ENCODE measurements at places on chromosomes 6 and 20.

GRCh38 chr6:75802366-75802765 is 53.3 kb downstream of the MYO6 start:
- DNase-seq, result no peak

GRCh38 chr20:19096843-19097242 is 115.6 kb upstream of the SLC24A3 start:
- DNase-seq, result no peak

- DNase-seq, result no peak
Measured at GRCh38 chr6:140388192-140388802, 1013.8 kb upstream of the CITED2 start.

DNA sequence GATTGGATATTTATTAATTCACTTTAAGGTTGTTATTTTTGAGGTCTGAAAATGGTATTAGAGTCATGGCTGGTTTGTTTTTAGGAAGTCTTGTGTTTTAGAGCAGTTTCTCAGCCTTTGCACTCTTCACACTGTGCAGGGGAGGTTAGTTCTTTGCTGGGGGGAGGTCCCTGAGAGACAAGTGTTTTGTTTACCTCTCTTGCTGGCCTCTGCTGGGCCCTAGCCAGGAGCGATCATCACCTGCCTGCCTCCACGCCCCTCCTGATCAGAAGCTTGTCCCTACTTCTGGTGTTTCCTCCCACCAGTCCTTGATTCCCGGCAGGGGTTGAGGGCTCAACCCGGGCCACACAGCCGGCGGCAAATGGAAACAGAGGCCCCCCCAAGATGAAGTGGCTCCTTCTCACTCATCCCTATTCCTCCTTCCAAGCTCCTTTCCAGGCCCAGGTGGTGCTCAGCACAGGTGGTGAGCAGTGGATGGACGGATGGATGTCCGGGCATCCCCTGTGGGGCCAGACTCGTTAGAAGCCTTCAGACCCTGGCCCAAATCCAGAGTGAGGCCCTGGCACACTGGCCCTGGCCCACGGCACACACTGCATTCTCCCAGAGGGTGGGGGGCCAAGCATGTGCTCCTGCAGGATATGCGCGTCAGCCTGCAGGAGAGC is 51.3 kb downstream of the GRM4 start:
- DNase-seq, result no peak

DNA sequence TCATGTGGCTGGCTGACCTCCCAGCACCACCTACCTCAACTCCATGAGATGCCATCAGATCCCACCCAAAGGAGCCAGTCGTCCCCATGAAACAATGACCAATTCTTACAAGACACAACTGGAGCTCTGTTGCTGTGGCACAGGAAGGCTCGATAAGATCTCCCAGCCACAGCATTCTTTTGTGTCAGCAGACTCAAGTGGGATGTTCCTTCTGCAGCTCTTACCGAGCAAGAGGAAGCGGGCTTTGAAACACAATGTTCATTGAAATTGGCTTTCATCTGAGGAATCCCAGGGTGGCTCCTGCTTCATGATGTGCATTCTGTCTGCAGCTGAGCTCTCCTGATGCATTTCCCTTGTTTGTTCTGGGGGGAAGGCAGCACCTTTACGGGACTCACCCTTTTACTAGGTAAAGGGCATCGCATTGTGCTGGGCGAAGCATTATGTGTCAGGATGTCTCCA is 222.0 kb upstream of the SGK1 start:
- DNase-seq, result no peak

DNA sequence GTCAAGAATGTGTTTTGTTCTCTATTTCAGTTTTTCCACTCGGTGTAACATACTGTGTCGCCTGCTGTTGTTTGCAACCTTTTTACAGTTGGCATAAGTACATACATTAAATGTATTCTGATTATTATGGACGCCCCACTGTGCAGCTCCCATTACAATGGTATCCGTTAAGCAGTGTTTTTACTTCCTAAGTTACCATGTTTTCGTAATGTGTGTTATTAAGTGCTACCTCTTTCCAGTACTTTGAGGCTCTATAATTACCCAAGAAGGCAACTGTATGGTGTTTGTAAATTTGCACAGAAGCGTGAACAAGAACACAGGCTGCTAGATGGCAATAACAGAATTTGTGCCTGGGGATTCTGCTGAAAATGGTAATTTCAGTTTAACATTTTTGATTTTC is 568.0 kb upstream of the MARCKS start:
- no peak for DNase-seq

GRCh38 chr6:163893609-163894189 is 479.2 kb downstream of the QKI start:
- no peak for DNase-seq

GRCh38 chr6:14023855-14024254 is 93.7 kb upstream of the CD83 start:
- no peak for DNase-seq

DNA sequence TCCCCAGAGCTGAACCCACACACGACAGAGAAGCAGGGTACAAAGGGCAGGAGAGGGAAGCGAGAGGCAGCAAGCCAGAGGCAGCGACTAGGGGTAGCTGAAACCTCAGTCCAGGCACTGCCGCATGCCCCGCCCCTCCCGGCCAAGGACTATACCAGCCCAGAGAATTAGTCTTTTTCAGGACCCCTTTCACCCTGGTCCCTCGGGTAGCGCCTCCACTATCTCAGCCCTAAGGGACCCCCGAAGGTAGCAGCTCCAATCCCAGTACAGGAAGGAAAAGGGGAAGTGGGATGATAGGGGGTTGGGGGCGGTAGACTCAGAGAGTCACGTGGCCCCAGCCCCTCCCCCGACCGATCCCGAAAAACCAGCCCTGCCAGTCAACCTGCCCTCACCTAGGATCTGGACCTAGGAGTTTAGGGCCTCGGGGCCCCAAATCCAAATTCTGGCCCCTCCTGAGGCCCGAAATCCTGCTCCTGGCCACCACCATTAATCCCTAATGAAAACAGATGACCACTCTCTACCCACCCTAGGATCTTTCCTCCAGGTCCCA is 1.3 kb downstream of the RGL2 start:
- DNase-seq, result peak; percentile 70

- DNase-seq, result no peak
Measured at GRCh38 chr6:2877960-2878359, 25.1 kb downstream of the SERPINB9 start.

GRCh38 chr6:38549795-38550194 is 89.9 kb downstream of the BTBD9 start:
- no peak for DNase-seq

GRCh38 chr6:45949256-45949655 is 66.4 kb downstream of the CLIC5 start:
- DNase-seq, result no peak

DNA sequence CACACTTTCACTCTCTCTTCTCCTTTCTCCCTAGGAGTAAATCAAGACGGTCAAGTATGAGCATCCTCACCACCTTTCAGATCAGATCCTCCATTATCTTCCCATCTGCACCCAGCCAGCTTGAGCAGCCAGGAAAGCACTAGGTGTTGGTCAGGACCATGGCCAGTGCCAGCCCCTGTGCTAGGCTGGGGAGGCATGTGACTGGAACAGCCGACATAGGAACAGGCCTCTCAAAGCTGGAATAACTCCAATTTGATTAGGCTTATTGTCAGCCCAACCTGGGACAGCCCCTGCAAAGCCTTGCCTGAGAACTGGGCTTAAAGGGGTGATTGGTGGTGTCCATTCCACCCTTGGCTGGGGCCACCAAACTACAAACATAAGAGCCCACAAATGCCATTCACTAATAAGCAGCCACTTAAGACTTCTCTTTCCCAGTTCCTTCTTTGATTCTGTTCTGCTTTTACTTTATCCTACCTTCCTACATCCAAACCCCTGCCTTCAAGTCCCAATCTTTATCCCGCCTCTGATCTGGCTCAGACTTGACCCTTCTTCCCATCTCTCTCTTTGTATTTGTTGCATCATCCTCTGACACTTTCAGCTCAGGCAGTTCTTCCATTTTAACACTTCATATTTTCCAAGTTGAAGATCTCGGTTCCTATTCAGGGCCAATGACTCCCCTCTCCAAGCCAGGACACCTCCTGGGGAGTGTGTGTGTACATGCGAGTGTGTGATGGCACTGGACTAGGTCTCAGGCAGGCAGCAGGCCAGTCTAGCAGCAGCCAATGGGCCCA is 4.5 kb upstream of the TREM2 start:
- DNase-seq, result peak; percentile 36

GRCh38 chr6:124960757-124961463 is 1.3 kb upstream of the RNF217 start:
- DNase-seq, result no peak

DNA sequence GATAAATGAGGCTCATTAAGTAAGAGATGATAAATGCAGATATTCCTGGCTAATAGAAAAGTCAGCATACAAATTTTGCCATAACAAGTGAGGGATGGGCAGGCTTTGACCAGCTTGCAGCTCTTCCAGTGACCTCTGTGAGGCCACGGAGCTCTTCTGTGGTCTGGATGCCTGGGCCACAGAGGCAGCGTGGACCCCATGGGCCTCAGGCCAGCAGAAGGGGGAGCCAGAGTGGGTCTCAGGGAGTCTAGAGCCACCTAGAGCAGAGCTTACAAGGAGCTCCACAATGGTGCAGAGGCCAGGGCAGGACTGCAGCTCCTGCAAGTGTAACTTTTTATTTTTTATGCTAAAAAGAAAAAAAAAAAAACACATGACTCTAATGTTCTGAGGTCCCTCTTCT is 165.1 kb downstream of the ARID1B start:
- no peak for DNase-seq

GRCh38 chr6:32983493-32983848 is 15.1 kb downstream of the BRD2 start:
- no peak for DNase-seq

GRCh38 chr20:5806457-5807263 is 56.5 kb downstream of the SHLD1 start:
- DNase-seq, result no peak

DNA sequence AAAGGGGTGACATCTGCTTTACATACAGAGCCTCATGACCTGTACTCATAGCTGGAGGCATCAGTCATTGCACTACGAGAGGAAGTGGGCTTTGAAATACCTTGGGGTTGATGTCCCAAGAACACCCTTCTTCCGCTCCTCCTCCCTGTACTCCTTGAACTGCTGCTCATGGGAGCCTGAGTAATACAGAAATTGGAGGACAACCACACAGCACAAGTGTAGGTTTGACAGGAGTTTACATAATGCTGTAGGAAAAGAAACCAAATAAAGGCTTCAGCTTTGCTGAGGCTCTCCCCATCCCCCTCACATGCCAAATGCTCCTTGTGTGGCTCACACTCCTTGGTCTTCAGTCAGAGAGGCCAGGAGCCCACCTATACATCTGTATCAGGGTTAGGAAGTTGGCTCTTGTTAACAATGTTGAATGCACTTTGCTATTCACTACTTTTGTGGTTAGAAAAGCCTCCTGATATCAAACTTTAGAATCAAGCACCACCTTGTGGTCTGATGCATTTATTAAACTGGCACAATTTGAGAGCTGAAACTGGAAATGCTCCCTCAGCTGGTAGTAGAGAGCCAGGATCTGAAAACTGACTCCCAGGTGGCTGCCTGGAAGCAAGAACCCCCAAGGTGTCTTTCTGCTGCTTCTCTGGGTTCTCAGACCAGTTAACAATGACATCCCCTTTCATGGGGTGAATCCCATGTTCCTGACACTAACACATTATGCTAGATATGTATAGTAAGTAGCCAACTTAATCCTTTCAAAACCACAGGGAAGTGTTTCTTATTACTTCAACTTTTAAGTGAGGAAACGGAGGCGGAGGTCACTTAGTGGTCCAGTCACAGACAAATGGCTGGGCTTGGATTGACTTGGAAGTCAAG is 56.2 kb upstream of the EDN1 start:
- DNase-seq, result peak; percentile 56

- DNase-seq, result no peak
Measured at GRCh38 chr6:41404182-41404845, 68.9 kb downstream of the NCR2 start.

DNA sequence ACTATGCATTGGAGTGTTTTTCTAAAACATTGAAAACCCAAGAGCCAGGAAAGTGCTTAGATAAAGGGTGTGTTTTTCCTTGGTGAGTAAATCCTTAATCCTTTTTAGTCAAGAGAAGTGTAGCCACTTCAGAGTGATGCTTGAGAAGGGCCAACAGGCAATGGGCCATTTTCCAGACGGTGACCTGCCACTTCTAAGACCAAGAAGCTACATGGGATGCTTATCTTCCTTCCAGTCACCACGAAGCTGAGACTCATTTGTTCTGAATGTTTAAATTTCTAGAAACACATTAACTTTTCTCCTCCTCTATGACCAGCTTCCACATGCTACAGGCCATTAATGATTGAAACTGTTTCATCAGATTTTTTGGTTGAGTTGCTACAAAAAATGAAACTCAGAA is 34.4 kb upstream of the NHSL1 start:
- DNase-seq, result no peak

- DNase-seq, result no peak
Measured at GRCh38 chr6:169212436-169212835, 41.2 kb downstream of the THBS2 start.

DNA sequence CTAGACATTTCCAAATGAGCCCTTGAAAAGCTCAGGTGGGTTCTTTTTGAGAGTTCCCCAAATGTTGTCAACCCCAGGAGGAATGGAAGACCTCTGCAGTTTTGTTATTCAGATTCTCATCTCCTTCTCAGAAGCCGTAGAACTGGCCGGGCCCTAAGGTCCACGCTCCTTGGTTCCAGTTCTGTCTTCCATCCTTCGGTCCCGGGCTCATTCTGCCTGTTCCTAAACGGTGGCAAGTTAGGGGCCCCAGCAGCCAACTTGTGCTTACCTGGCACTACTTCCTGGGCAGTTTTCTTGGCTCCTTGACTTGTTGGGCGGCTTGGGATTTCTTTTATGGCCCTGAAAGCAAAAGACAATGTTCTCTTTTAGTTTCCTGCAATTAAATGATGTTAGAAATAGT is 6.4 kb downstream of the ESR1 start:
- no peak for DNase-seq

- no peak for DNase-seq
Measured at GRCh38 chr6:16240589-16241320, 2.4 kb downstream of the GMPR start.

DNA sequence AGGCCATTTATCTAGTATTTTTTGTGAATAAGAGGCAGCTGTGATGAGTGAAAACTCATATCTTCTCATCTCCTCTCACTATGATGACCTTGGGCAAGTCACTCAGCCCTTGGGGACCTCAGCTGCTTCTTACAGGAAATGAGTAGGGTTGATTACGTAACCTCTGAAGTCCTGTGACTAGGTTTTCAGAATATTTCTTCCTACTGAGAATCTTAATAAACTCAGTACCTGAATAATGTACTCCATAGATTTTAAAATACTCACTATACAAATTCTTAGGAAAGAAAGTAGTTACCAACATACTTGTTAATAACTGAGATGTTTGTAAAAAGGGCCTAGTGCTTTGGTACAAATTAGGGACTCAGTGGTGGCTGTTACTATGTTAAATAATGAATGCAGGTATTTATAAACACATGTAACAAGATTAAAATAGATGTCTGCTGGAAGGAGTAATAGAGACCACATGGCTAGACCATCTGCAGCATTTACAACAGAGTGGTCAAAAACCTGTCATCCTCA is 60.9 kb downstream of the RPRD1B start:
- DNase-seq, result no peak

Data from lower leg skin (tissue), 4 donors.